T-cell (primary cell): ENCODE measurements at places on chromosomes 6 and 20. TPM values are rescaled to one million over a fixed set of nuclear protein-coding genes. Genes with fewer than 3 reads are reported as not detected.

The CAP2 gene
- not detected for total RNA-seq

The ULBP1 gene
- 0.15 TPM for total RNA-seq

- no peaks in the 10 kb centered on the region for H3K36me3 ChIP-seq
- H3K27ac ChIP-seq = no peak overlapping the region
- H3K4me3 ChIP-seq = no peak overlapping the region
- no peak for DNase-seq
Measured at GRCh38 chr6:2909718-2910117, 6.6 kb upstream of the SERPINB9 start.

- H3K27ac ChIP-seq = no peak overlapping the region
- DNase-seq = no peak
- no peaks in the 10 kb centered on the region for H3K27me3 ChIP-seq
- H3K36me3 ChIP-seq = no peaks in the 10 kb centered on the region
Measured at GRCh38 chr6:3405182-3405518, 51.7 kb downstream of the SLC22A23 start.
